GM06990 (cell line): ENCODE measurements at places on chromosomes 1 and 21.

- DNase-seq = no peak
These were observed 18.0 kb upstream of the TRAPPC10 start for GRCh38 chr21:43994085-43994484.

- no peak for DNase-seq
These were observed 296 bp upstream of the RNPEP start for GRCh38 chr1:201982082-201982622.

DNA sequence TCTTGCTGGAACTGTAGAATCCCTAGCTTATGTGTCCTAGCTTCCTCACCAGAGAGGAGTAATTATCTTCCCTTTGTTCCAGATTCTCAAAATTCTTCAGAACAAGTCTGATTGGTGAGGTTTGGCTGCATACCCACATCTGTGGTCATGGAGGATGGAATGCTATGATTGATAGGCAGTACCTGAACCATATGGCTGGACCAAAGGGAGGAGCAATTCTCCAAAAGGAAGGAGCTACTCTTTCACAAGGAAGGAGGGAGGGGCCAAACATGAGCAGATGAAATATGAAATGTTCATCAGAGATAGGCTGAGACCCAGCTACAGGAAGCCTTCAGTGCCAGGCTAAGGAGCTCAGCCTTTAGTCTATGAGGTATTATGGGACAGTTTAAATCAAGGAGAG is 5.0 kb upstream of the RNF19B start:
- no peak for DNase-seq

GRCh38 chr1:193013005-193013404 is 46.2 kb downstream of the UCHL5 start:
- no peak for DNase-seq

DNA sequence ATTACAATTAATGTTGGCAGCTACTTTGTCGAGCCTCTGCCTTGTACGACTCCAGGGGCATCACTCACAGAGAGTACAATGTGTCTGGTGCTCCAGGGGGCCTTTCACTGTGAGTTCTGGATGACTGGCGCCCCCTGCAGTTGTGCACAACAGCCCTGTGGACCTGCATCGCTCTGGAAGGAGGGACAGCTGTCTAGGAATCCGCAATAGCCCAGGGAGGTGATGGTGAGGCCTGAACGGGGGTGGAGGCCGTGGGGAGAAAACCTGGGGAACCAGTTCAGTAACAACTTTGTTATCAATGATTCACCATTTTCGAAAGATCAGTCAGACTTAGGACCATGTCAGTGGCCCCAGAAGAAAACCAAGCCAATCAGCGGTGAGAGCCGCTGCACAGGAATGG is 189.1 kb downstream of the KAZN start:
- no peak for DNase-seq

- no peak for DNase-seq
These were observed 4.3 kb upstream of the CHI3L2 start for GRCh38 chr1:111223126-111223685.

- peak; percentile 17 for DNase-seq
These were observed 738 bp upstream of the KCNA2 start for GRCh38 chr1:110606657-110607535.

- DNase-seq = no peak
These were observed 13.1 kb upstream of the PRRC2C start for GRCh38 chr1:171472183-171472647.

- no peak for DNase-seq
These were observed 47.2 kb downstream of the ATP6V1G3 start for GRCh38 chr1:198493329-198493728.
